NCI-H2171 (cell line): ENCODE measurements at places on chromosomes 4 and X.

DNA sequence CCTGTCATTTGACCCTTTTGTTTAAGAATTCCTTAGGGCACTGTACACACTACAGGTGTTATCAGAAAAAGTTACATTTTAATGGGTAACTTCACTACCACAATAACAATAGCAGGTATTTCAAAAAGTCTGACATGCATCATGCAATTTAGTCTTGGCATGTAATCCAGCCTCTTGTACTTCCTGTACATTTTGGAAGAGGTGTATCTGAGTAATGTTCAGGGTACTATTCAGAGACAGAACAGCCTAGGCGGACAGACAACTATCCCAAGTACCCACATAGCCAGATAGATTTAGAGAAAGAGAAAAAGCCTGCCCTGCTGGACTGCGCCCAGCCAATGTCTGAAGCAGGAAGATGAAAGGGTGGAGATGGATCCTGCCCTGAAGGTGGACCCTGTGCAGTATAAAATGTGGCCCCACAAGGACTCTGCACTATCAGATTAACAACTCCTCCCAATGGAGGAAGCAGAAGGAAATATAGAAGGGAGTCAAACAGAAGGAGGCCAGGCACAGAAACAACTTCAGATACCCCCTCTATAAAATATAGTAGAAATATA lies 8.5 kb downstream of the UGT2B7 start:
- DNase-seq, result no peak

DNA sequence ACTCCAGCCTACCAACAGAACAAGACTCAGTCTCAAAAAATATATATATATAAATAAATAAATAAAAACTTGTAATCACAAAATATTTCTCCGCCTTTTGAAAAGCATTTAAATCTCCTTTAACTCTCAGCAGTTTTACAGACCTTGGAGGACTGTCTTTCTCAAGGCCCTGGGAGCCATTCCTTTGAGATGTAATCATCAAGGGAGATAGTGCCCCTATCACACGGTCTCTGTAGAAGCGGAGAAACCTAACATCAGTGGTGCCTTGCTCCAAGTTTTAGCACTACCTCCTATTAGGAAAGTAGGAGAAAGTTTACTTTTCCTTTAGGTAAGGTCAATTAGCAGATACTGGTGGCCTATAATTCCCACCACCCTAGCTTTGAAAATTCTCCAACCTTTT lies 58.5 kb downstream of the ANTXR2 start:
- no peak for DNase-seq

- DNase-seq, result no peak
Measured at GRCh38 chr4:56910172-56910967, 2.7 kb downstream of the REST start.

- DNase-seq, result no peak
Measured at GRCh38 chrX:24148535-24149350, 786 bp upstream of the ZFX start.

- DNase-seq, result no peak
Measured at GRCh38 chr4:63049726-63050125, 1359.5 kb downstream of the TECRL start.

GRCh38 chr4:128946916-128947315 lies 137.4 kb downstream of the JADE1 start:
- DNase-seq, result no peak

DNA sequence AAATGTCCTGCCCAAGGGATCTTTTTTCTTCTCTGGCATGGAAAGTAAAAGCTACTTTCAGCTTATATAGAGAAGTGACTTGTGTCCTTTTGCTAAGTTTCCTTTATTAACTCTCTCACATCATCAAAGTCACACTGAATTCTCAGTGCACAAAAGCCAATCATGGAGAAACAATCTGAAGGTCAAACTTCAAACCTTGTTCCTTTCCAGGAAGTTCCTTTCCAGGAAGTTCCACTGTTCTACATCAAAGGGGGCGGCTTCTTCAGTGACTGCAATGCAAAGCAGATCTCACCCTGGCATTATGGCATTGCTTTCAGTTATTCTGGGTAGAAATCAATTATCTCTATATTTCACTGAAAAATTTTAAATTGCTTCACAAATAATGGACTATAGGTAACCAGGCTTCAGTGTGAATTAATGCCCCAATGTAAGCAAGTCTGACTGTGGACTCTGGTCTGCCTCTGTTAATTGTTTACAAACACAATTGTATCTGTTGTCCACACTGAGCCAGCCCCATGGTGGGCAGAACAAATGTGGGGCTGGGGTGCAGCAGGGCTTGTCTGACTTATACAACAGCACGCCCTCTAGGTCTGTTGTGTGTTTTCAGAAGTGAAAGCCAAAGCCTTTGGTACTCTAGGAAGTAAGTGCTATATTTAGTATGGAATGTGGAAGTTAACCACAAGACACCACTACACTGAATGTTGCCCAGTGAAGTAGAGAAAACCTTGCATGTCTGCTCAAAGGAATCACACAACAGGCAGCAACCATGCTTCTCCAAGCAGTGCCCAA lies 98.8 kb downstream of the CDS1 start:
- DNase-seq, result no peak

GRCh38 chr4:140213749-140214148 lies 59.8 kb upstream of the MAML3 start:
- DNase-seq, result no peak

- no peak for DNase-seq
Measured at GRCh38 chrX:21756785-21757529, 959 bp downstream of the SMPX start.

DNA sequence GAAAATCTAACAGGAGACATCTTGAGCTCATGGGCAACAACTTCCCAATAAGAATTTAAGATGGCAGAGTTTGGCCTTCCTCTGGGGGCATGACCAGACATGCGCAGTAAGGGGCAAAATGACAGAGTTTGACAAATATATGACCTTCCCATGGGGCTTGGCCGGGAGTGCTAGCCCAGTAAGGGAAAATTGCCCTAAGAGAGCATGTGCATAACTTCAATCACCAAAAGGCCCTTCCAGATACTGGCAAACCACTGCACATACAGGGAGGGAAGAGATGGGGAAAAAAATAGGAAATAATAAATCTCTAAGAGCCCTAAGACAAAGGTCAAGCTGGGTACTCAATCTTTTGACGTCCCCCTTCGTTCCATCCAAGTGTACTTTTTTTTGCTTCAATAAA lies 13.4 kb downstream of the TIFA start:
- no peak for DNase-seq

DNA sequence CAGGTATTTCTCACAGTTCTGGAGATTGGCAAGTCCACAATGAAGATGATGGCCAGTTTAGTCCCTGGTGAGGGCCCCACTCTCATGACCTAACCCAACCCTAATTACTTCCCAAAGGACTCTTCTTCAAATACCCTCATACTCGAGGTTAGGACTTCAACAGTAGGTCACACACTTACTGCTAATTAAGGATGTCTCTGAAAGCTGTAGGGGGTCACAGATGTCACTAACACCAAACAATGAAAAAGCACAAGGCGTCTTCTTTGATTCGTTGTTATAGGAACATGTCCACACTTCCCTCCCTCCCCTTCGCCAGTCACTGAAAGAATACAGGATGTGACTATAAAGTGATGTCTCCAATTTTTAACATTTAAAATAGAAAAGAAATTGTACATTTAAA lies 309.7 kb downstream of the PACRGL start:
- DNase-seq, result no peak

GRCh38 chr4:186149872-186150271 lies 41.5 kb upstream of the CYP4V2 start:
- peak; percentile 8 for DNase-seq

GRCh38 chr4:96642490-96642889 lies 802.6 kb downstream of the PDHA2 start:
- DNase-seq, result no peak

- DNase-seq, result no peak
Measured at GRCh38 chrX:25300994-25301393, 285.2 kb upstream of the ARX start.

GRCh38 chr4:102687982-102688433 lies 72.8 kb downstream of the MANBA start:
- no peak for DNase-seq

- no peak for DNase-seq
Measured at GRCh38 chr4:81030061-81030980, at the start of gene BMP3. TSS of gene BMP3 (plus strand) at chr4:81030708. CDS start at chr4:81031285, 577 bp downstream.

DNA sequence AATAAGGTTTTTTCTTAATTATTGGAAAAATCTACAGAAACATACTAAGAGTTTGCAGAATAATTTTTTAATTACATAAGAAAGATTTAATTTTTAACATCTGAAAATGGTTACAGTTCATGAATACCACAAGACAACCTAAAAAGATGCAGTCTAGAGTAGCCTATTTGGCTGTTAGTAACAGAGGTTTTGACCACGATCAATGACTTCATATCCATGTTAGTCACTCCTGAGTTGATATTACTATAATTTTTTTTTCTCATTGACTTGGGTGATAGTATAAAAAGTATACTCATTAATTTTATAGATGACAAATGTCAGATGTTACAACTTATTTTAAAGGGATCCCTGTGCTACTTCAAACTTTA lies 272.5 kb downstream of the DCTD start:
- DNase-seq, result no peak

GRCh38 chr4:149754526-149754925 lies 61.1 kb downstream of the IQCM start:
- no peak for DNase-seq

DNA sequence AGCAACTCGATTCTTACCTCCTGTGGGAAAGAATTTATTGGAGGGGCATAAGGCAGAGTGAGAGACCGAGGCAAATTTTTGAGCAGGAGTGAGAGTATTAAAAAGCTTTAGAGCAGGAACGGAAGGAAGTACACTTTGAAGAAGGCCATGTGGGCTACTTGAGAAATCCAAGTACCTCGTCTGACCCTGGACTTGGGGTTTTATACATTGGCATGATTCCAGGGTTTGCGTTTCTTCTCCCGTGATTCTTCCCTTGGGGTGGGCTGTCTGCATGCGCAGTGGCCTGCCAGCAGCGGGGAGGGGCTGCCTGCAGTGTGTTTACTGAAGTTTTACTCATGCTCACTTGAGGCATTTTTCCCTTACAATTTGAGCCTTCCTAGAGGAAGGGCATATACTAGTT lies 3.4 kb downstream of the GALNT7 start:
- no peak for DNase-seq

GRCh38 chr4:176479767-176480166 lies 160.0 kb downstream of the SPCS3 start:
- DNase-seq, result no peak

DNA sequence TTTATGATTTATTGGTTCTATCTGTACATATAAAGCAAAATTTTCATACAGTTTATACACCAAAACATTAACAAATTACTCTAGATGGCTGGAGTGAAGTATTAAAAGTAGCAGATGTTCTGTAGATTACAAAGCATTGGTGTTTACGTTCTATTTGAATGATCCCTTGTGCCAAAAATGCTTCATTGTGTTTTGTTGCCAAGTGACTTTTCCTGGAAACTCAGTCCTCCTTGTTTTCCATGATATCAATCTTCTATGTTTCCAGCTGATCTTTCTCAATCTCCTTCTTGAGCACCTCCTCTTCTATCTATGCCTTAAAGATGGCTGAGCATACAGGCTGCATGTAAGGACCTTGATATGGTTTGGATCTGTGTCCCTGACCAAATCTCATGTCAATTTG lies 263.6 kb upstream of the CTSO start:
- DNase-seq, result no peak

DNA sequence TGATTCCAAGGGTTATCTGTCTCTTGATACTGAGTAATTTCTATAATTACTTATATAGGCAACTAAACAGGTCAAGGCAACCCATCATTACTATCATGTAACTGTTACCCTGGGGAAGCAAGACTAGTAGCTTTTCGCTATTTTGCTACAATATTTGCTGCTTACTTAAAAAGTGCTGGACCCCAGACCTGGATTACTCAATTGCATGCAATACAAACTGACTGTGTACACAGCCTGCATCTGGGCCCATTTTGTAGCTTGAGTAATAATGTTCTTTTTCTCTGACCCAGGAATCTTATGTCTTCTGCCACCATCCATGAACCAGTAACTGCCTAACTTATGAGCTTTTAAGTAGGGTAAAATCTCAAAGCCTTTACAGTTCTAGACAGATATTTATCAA lies 53.4 kb downstream of the CNOT6L start:
- DNase-seq, result no peak

DNA sequence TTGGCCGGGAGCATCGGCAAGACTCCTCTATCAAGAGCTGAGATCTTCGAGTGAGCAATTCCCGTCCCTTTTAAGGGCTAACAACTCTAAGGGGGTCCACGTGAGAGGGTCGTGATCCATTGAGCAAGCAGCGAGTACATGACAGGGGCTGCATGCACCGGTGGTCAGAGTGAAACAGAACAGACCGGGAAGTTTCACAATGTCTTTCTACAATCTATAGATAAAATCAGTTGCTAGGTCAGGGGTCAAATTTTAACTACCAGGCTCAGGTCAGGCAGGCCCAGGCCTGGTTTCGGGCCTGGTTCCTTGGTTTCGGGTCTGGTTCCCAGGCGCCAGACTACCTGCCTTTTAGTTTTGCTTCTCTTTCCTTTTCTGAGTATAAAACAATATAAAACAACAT lies 160.1 kb downstream of the PTCHD1 start:
- no peak for DNase-seq

DNA sequence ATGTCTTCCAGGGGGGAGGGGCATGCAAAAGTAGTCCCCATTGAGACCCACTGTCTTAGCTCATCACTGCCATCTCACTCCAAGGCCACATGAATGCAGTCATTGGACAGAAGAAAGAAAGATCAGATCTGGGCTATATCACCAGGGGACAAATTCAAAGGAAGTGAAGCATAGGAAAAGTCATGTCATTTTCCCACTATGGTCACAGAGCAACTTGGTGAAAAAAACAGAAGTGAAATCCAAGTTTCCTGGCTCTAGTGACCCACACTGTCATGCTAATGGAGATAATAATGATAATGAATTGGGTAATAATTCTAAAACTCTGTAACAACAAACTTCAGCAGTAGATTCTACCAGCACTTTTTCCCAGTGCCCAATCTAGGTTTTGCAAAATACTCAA lies 9.9 kb downstream of the LHFPL1 start:
- no peak for DNase-seq

GRCh38 chr4:76067652-76068286 lies 6.7 kb upstream of the ART3 start:
- no peak for DNase-seq

DNA sequence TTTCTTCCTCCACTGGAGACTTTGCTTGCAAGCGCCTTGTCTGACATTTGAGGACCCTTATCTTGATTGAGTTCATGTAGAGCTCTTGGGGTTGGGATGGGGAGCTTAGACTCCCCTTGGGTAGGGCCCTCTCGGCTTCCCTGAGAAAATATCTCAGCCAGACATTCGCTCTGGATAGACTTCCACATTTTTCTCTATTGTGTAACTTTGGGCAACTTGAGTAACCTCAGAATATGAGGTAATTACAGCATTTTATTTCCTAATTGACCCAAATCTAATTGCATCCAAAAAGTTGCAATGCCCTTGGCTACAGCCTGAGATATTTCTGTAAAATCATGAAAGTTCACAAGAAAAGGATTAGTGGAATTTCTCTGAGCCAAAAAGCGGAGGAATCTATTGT lies 102.8 kb upstream of the MXRA5 start:
- DNase-seq, result no peak

GRCh38 chrX:68710870-68711576 lies 63.6 kb downstream of the STARD8 start:
- DNase-seq, result no peak

GRCh38 chr4:177006331-177006730 lies 213.6 kb upstream of the VEGFC start:
- DNase-seq, result no peak

- DNase-seq, result no peak
Measured at GRCh38 chrX:72141372-72142004, 9.8 kb upstream of the RTL5 start.
